ENCODE measurements at places on chromosomes 16 and 17.

- DNase-seq: no peak
Observed at GRCh38 chr17:56929362-56929969, 15.6 kb upstream of the TRIM25 start.

- no peak for DNase-seq
Observed at GRCh38 chr17:57016764-57017116, 38.8 kb downstream of the SCPEP1 start.

DNA sequence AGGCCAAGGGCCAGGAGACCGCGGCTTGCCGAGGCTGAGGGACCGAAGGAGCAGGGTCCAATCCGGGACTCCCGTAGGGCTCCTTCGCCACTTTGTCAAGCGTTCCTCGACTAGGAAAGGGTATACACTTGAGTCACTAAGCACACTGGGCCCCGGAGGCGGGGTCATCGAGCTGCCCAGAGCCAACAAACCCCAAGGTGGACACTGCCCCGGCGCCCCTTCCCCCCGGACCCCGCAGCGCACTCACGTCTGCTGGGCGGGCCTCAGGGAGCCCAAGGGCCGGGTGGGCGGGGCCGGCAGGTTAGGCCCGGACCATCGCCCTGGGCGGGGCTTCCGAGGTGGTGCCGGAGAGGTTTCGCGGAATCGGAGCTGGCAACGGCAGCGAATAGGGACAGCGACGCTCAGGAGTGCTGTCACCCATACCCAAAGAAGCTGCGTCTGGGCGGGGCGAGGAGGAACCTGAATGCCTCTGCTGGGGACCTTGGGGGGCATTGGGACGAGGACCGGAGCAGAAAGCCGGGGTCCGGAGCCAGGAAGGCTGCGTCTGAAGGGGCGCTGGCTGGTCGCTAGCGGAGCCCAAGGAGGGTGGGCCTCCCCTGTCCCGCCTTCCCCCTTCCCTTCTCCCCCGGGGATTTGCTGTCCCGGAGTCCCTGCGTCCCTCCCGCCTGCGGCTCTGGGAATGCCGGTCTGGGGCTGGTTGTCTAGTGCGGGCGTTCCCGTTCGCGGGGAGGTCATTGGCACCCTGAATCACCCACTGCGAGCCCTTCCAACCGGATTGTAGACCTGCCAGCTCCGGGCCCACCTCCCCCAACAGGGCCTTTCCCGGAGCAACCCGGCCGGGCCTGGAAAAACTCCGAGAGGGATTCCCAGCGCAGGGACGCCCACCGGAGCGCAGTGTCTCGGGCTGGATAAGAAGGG is 118.2 kb upstream of the SMURF2 start:
- DNase-seq: no peak

DNA sequence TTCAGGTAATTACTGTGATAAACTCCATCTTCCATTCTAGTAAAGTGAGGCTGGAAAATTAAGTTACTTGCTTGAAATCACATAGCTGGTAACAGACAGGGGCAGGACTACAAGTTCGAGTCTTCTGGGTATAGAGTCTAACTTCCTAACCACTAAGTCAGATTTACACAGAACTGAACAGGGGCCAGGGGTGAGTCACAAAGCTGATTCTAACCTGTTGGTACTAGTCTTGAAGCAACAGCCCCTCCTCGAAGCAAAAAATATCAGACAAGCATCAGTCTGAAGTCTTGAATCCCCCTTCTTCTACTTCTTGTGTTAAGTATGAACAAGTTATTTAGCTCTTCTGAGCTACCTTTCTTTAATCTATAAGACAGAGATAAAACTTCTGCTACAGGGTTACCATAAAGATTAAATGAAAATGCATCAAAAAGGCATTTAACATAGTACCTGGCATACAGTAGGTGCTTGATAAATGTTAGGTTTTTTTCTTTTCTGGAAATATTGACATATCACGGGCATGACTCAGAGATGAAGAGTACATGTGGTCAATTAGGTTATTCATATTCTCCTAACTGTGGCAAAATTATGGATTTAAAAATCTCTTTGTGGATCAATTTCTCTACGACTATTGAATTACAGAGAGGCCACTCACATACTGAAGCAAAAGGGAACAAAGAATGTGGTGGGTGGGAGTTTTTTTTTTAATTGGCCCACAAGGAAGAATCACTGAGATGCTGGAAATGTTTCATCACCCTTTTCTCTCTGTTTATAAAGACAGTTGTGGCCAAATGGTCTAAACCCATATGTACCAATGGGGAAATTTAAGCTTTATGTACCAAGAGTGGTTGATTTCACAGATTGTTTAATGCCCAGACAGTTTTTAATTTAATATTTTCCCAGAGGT is 266.9 kb upstream of the DYNLRB2 start:
- no peak for DNase-seq

- DNase-seq: no peak
Observed at GRCh38 chr16:74931445-74931844, 53.5 kb downstream of the WDR59 start.

DNA sequence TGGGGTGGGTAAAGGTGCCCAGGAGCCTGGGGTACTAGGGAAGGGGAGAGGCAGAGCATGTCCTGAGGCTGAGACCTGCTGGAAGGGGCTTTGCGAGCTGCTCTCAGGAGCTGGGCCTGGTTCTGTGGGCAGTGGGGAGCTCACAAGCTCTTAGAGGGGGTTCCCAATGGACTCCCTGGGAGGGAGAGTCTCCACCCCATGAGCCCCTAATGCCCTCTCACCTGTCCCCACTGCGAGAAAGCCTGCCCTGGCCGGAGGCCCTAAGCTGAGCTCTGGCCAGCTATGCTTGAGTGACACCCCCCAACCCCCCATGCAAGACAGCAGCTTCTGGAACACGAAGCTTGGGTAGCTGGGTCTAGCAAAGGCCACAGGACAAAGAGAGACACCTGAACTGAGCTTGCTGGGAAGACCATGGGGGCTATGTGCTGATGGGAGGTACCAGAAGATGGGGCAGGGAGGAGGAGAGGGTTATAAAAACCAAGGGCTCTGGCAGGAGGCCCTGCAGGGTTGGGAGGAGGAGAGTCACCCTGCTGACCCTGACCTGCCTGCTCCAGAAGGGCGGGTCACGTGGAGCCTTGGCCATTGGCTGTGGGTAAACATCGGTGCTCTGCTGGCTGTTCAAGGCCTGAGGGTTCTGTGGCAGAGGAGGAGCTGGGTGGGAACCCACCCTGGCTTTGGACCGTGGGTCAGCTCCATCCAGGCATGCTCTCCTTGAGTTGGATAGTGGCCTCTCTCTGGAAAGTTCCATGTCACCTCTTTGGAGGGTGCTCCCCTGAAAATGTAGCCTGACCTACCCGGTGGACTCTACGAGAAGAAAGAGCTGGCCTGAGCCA is 106.7 kb downstream of the RAB11FIP4 start:
- DNase-seq: no peak

- no peak for DNase-seq
Observed at GRCh38 chr17:11109106-11109505, 131.9 kb upstream of the SHISA6 start.

DNA sequence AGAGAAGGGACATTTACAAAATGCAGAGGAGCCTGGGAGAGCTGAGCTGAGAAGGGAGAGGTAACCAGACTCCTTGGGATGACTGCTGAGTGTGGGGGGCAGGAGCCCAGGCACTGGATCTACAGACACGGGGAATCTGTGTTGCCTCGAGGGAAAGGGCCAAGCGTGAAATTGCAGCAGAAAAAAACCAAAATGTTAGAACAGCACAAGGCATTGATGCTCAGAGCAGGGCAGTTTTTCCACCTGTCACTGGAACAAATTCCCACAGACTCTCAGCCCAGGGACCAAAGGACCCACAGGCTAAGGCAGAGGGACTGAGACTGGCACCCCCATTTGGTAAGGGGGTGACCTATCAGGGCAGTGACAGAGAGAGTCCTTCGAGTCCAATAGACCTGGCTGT is 2.0 kb downstream of the PITPNM3 start:
- no peak for DNase-seq

GRCh38 chr16:14377326-14377725 is 252.7 kb downstream of the PARN start:
- DNase-seq: no peak

- no peak for DNase-seq
Observed at GRCh38 chr17:4506175-4506813, 7.6 kb downstream of the SPNS2 start.

- no peak for DNase-seq
Observed at GRCh38 chr17:43388359-43389045, 10.3 kb upstream of the ARL4D start.

GRCh38 chr17:50051082-50051576 is 4.8 kb upstream of the ITGA3 start:
- DNase-seq: no peak

DNA sequence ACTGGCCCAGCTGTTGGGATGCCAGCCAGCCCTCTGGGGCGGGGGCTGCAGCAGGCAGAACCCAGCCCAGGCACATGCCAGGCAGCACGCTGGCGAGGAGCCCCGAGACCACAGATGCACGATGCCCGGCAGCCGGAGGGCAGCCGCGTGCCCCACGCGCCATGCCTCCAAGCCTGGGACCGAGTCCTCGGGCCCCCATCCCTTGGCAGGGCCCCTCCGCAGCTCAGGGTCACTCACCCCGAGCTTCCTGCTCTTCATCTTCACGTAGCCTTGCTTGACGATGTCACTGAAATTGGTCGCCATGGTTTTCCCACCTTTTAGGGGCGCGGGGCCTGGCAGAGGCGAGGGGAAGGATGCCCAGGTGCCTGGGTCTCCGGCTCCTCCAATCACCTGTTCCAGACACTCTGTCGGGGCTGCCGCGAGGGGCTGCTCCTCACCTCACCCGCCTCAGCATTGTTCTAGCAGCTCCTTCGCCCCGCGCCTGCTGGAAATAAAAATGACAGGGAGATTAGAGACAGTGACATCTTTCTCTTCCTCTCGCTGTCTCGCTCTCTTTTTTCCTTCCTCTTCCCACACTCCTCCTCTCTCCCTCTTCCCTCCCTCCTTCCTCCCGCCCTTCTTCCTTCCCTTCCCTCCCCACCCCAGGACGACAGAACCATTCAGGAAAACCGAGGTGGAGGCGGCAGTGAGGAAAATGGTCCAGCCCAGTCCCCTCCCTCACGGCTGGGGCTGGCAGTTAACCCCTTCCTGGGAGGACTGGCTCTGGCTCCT is 6.9 kb downstream of the DOK4 start:
- DNase-seq: no peak

- DNase-seq: no peak
Observed at GRCh38 chr17:59427996-59428395, 96.5 kb downstream of the YPEL2 start.

DNA sequence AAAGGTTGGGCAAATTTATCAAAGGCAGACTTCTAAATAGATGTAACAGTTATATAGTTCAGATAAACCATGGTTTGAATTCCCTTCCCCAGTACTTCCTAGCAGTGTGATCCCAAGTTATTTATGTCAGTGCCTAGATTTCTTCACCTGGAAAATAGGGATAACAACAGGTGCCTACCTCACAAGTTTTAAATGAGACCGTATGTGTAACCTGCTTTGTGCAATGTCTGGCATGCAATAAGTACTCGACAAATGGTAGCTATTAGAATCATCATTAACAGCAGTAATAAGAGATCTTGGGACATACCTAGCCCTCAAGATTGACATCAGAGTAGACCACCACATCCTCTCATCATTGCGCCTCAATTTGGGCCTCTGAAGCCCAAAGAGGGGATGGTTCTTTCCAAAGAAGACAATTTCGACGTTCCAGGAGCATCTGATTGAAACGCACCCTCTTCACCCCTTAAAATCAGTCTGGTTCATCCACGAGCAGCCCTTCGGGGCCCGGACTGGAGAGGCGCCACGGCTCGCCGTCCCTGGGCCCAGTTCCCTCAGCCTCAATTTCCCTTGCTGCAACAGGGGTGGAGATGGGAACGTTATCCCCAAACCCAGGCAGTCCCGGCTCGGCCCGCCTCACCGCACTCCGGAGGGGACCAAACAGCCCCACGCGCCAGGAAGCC is 541 bp downstream of the ACACA start:
- no peak for DNase-seq

- no peak for DNase-seq
Observed at GRCh38 chr16:11117576-11118211, 138.3 kb downstream of the SOCS1 start.

DNA sequence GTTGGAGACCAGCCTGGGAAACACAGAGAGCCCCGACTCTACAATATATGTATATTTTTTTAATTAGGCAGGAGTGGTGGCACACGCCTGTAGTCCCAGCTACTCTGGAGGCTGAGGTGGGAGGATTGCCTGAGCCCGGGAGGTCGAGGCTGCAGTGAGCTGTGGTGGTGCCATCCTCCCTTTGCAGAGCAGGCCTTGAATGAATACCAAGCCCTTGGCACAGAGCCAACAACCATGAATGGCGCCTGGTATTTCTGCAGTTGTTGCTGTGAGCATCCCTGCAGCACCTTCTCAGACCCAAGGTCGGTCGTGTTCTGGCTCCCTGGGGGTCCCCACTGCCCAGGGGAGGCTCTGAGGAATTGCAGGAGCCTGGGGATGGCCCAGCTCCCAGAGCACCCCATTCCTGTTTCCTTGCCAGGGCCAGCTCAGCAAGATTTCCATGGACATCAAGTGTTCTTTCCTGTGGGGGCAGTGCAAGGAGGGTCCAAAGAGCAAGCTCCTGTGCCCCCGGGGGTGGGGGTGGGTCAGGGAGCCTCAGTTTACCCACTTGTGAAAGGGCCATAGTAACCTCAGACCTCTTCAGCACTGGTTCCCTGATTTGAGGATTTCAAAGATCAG is 25.6 kb upstream of the RMI2 start:
- DNase-seq: no peak

- no peak for DNase-seq
Observed at GRCh38 chr16:72934636-72935403, 113.1 kb downstream of the ZFHX3 start.

GRCh38 chr17:77285594-77286390 is 145.0 kb downstream of the SEC14L1 start:
- DNase-seq: no peak

DNA sequence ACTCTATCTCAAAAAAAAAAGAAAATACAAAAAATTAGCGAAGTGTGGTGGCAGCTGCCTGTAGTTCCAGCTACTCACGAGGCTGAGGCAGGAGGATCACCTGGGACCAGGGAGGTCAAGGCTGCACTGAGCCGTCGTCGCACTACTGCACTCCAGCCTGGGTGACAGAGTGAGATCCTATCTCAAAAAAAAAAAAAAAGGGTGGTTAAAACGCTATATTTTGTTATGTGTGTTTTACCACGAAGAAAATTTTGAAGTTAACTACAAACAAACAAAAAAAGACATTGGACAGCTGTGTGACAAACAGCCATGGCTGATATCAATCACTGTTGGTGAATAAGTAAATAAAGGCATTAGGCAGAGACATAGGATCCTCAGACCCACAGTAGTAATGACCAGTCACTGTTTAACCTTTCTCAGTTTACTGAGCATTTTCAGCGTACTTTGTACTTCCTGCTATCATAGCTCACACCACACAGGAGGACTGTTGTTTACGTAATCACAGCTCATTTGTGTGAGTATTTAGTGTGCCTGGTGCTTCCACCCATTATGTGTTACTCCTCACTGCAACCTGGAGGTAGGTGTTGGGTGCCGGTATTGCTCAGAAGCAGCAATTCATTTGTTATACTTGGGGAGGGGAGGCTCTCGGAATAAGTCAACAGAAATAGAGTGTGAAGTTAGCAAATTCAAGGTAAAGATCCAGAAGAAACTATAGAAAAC is 55.4 kb downstream of the COPRS start:
- no peak for DNase-seq
